ENCODE measurements at places on chromosomes 6 and 20.

DNA sequence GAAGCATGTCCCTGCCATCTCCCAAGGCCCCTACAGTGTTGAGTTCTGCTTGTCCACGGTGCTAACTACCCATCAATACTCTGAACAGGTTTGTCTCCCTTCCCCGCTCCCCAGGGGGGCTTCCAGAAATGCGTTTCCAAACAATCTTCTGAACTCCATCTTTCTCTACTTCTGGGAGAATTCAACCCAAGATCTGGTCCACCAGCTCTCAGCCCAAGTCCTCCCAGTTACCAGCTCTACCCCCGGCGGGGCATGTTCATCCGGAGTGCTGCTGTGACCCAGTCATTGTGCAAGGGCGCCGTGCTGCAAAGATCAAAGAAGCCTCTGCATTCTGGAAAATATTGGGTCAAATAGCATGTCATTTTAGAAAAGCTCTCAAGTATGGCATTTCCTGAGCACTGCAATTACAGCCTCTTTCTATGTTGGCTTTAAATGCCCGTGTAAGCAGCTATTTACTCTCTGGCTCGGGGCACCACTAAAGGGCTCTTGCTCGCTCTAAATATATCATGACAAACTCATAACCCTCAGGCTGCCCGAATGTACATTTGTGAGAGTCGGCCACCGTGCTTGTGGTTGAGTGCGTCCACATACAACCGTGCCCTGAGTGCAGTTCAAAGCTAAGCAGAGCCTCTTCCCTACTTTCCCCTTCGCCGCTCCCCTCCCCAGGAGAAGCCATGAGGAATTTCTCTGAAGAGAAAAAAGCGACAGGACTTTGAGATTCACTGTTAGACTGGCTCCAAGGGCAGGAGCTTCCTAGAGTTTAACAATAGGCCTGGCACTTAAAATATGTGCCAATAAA is 71.6 kb downstream of the BANF2 start:
- DNase-seq, result no peak

GRCh38 chr6:169724494-169725124 is at the start of gene PHF10:
Gene PHF10 (minus strand): TSS chr6:169724500. CDS start chr6:169723931, 569 bp downstream.
- peak; percentile 34 for DNase-seq

GRCh38 chr20:16100111-16100510 is 473.1 kb downstream of the KIF16B start:
- DNase-seq, result no peak

DNA sequence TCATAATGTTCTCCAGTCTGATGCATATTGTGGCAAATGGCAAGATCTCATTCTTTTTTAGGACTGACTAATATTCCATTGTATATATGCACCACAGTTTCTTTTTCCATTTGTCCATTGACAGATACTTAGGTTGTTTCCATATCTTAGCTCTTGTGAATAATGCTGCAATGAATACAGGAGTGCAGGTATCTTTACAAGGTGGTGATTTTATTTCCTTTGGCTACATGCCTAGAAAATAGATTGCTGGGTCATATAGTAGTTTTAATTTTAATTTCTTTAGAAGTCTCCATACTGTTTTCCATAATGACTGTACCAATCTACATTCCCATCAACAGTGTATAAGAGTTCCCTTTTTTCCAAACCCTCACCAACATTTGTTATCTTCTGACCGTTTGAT is 97.5 kb downstream of the TRMT11 start:
- no peak for DNase-seq

DNA sequence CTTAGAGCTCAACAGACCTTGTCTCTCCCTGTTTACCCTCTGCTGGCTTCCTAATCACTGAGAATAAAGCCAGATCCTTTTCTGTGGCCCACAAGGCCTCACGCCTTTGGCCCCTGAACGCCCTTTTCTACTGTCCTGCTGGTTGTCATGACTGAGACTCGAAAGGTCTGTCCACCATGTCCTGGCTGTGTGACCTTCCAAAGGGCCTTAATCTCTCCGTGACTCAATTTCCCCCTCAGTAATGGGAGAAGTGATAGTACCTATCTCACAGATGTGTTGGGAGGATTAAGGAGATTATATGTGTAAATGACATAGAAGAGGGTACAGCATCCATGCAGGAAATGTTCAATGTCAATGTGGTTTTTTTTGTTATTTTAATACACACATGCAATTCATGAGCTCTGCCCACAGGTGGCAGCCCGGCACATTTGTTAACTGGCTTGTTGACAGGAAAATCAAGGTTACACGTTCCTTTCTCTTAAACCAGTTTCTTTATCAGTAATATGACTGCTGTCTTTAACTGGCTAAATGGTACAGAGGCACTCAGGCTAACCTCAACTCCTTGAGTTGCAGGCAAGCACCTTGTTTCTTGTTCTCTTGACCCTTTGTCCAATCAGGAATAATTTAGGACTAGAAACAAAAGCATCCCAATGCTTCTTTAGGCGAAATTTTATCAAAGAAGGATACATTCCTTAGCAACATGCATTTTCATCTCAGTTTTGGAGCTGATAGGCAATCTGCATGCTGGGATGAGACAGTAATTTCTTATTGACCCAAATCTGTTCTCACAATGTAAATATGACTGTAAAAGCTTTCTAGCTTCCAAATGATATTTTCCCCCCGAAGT is 16.6 kb downstream of the SLC22A1 start:
- DNase-seq, result peak; percentile 72

DNA sequence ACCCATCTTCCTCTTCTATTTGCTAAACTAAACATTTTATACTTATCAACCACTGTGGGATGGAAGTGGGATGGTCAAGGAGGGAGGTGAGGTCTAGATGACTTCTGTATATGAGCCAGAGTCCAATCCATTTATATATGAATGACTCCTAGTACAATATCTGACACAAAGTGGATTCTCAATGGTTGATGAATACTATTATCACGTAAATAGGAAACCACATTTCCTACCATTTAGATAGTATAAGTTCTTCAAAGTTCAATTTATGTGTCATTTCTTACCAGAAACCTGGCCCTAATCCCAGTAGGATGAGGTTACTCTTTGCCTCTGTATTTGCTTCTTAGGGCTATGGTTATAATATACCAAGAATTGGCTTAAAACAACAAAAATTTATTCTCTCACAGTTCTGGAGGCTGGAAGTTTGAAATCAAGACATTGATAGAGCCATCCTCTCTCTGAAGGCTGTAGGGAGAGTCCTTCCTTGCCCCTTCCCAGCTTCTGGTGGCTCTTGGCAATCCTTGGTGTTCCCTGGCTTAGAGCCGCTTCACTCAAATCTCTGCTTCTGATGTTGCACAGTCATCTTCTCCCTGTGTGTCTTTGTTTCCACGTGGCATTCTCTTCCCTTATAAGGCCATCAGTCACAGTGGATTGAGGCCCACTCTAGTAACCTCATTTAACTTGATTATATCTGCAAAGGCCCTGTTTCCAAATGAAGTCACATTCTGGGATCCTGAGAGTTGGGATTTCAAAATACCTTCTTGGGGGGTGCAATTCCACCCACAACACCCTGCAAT is 41.0 kb upstream of the RAB23 start:
- DNase-seq, result peak; percentile 95
